NT2/D1 (cell line): ENCODE measurements at places on chromosomes 1 and 21.
A peak's percentile ranks its signal among the peaks of the same experiment; 100 is the strongest.

DNA sequence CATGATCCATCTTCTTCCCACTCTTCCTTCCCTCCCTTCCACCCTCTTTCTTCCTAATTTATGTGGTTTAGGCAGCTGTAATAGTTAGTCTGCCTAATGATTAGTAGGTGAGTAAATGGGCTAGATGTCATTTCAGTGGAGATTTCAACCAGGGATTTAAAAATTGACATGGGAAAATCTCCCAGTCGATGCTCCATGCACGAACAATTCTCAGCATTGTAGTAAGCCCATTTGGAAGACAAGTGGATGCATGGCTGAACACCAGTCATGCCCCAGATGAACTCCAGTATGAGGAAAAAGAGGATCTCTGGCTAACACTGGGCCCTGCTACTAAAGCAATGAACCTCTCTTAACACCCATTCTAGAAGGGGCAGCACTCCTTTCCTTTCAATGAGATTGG is 25.3 kb downstream of the CHI3L2 start:
- DNase-seq = no peak

GRCh38 chr21:33578214-33578613 is 10.3 kb downstream of the DONSON start:
- no peak for DNase-seq

GRCh38 chr1:33025180-33025569 is 11.5 kb downstream of the AK2 start:
- DNase-seq = no peak

DNA sequence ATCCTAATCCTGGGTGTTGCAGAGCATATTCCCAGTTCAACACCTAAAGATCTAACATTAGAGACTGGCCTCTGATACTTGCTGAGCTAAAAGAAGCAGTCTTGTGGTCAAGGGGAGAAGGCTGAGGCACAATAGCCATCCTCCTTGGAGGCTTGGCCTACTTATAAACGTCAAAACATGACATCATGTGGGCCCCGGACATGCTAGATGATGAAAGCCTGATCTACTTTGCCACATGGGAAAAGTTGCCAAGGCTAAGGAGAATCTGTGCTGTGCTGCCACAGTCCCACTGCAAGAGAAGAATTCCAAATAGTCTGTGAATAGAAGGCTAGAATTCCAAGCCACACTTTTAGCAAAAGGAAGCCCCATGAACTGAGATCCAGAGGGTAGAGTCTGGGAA is 43.9 kb upstream of the SAMD13 start:
- DNase-seq = no peak

GRCh38 chr1:20711285-20712214 is 6.3 kb downstream of the KIF17 start:
- DNase-seq = no peak

DNA sequence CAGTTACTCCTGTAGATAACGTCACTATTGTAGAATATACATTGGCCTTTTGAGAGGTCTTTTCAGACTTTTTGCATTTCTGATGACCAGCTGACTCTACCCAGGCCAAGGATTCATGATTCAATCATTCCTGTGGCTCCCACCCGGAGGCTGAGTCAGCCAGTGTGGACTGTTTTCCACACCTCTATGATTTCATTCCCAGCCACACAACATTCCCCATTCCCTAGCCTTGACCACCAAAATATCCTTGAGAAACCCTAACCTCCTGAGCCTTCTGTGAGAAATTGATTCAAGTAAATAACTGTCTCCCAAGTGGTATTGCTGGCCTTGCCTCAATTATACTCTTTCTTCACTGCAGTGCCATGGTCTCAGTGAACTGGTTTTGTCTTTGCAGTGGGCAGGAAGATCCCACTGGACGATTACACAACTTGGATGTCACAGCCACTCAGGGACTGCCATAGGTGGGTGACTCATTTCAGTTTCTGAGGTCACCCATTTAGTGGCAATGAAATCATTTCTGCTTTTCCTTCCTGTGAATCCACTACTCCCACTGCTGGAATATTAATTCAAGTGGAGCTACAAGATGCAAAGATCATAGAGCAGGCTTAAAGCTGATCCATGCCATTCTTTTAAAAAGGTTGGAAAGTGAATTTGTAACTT is 518.6 kb upstream of the ZP4 start:
- DNase-seq = no peak

- DNase-seq = no peak
Measured at GRCh38 chr1:84299536-84300170, 1.9 kb upstream of the SAMD13 start.

GRCh38 chr1:86787621-86788020 is 83.2 kb downstream of the SH3GLB1 start:
- no peak for DNase-seq

GRCh38 chr1:72281637-72282270 is 585 bp downstream of the NEGR1 start:
- DNase-seq = no peak

DNA sequence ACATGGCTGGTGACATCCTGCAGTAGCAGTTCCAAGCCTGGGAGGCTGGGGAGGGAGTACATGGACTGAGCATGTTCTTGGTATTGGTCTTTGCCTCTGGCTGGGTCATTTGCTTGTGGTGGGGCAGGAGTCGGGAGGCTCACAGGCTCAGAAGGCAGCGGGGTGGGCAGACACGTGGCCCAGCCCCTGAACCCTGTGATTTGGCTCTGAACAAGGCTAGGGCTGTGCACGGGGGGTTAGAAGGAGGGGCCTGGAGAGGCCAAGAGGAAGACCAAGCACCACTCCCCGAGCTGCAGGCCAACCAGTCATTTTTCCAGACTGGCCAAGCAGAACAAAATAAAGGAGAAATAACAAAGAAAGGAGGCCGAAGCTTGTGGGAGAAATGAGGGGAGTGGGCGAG is 9.7 kb upstream of the PRELP start:
- no peak for DNase-seq

- DNase-seq = no peak
Measured at GRCh38 chr1:206509612-206510257, 2.4 kb downstream of the RASSF5 start.

DNA sequence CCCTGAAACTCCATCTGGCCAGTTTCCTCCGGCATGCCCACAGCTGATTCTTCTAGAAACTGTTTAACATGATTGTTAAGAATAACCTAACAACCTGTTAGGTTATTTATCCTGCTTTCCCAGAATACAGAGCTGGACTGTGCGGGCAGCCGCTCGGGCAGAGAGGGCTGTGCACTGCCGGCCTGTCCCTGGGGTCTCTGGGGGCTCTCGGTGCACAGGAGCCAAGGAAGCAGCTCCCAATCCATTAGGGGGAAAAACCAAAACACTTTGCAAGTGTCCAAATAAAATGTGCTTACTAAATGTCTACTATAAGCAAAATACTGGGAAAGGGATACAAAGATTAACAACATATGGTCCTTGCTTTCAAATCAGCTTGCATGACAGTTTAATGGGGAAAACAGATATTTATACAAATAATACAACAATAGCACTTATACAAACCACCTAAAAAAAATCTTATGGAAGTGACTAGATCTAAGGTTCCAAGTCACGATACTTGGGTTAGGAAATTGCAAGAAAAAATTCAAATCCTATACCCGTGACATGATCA is 50.7 kb downstream of the HLCS start:
- no peak for DNase-seq

- DNase-seq = no peak
Measured at GRCh38 chr1:205319081-205320018, 2.2 kb downstream of the NUAK2 start.

GRCh38 chr1:26554781-26555180 is 25.2 kb downstream of the RPS6KA1 start:
- no peak for DNase-seq

DNA sequence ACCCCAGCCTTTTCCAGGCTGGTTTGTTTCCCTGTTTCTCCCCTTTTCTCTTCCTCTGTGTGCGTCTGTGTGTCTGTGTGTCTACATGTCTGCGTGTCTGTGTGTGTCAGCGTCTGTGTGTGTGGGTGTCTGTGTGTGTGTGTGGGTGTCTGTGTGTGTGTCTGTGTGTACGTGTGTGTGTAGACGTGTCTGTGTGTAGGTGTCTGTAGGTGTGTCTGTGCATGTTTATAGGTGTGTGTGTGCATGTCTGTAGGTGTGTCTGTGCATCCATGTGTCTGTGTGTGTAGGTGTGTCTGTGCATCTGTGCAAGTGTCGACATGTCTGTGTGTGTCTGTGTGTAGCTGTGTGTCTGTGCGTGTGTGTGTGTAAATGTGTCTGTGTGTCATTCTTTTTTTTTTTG is 3.3 kb downstream of the TTLL10 start:
- no peak for DNase-seq

GRCh38 chr1:230431527-230431926 is 5.4 kb upstream of the PGBD5 start:
- no peak for DNase-seq

DNA sequence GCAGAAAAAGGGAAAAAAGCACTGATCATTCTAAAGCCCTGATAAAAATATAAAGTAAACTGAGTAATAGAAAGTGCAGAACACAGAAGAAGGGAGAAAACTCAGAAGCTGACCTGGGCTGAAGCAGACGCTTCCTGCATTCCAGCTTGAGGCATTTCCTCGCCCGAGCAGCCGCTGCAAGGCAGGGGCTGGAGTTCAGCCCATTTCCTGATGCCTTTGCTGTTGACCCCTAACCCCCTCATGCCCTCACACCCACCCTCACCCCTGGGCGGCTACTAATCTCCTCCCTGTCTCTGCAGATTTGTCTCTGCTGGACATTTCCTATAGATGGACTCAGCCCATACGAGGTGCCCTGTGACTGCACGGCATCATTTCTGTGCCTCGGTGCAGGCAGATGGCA is 227.8 kb downstream of the NPHP4 start:
- DNase-seq = no peak

DNA sequence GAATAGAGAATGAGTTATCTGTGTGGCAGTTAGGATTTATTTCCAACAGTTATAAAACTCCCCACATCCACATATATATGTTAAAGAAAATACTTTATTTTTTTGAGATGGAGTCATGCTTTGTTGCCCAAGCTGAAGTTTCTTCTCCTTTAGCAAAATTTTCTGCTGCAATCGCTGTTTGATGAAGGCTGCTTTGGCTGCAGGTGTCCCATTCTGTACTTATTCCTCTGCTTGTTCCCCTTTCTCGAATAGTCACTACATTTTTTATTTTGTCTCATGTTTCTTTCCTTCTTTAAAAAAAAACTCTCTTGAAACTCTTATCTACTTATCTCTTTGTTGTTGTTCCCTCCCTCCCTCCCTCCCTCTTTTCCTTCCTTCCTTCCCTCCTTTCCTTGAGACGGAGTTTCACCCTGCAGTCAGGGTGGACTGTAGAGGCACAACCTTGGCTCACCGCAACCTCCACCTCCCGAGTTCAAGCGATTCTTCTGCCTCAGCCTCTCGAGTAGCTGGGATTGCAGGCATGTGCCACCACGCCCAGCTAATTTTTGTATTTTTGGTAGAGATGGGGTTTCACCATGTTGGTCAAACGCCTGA is 10.6 kb downstream of the OR2W3 start:
- no peak for DNase-seq

DNA sequence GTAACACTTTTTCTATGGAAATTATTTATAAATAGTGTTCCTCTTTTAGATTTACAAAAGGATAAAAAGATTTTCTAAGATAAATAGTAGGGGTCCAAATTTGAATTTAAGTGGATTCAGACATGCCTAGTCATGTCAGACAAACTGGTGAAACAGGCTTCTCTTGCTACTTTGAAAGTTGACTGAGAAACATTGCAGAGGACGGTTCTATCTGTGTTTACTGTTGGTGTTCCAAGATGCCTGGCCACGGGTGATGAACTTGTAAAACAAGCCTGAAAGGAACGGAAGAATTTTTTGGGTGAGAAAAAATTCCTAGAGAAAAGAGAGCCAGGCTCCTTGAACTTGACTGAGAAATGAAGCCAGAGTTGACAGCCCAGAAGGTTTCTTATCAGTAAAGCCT is 2.2 kb downstream of the KRTAP19-1 start:
- DNase-seq = no peak

GRCh38 chr1:109468903-109469302 is 2.6 kb downstream of the SYPL2 start:
- DNase-seq = no peak

DNA sequence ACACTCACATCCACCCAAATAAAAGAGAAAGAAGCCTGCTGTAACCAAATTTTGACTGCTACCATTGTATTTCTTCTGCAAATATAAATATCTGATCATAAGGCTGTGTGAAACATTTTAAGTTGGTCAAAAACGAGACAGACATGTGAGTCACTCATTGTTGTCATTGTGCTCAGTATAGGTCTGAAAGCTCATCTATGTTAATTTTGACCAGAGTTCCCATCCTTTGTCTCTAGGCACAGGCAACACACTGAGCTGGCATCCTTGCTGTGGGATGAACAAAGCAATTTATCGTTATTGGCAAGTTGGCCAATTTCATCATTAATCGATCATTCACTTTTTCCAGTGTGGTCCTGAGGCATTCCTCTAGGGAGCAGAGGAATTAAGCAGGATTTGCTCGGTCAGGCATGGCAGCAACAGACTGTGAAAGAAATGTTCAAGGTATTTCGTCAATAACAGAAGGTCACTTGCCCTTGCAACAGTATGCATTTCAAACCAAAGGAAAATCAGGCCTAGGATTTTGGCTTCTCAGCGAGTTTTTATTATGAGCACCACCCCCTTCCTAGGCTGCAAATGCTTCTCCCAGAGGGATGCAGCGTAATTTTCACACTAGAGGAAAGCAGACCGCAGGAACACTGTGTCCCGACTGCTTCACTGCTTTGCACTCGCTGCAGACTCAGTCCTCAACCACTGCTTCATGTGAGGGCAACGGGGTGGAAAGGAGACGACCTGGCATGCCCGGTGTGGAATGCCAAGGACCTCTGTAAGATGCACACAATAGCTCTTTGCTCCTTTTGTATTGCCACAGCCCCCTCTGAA is 87.9 kb upstream of the SMYD2 start:
- DNase-seq = peak; percentile 32

GRCh38 chr1:15326691-15327588 is 79.9 kb downstream of the FHAD1 start:
- no peak for DNase-seq

GRCh38 chr1:48776393-48777218 is at the start of gene BEND5:
BEND5 (minus strand) TSS chr1:48776891; CDS start chr1:48776831, 60 bp downstream.
- DNase-seq = peak; percentile 70

DNA sequence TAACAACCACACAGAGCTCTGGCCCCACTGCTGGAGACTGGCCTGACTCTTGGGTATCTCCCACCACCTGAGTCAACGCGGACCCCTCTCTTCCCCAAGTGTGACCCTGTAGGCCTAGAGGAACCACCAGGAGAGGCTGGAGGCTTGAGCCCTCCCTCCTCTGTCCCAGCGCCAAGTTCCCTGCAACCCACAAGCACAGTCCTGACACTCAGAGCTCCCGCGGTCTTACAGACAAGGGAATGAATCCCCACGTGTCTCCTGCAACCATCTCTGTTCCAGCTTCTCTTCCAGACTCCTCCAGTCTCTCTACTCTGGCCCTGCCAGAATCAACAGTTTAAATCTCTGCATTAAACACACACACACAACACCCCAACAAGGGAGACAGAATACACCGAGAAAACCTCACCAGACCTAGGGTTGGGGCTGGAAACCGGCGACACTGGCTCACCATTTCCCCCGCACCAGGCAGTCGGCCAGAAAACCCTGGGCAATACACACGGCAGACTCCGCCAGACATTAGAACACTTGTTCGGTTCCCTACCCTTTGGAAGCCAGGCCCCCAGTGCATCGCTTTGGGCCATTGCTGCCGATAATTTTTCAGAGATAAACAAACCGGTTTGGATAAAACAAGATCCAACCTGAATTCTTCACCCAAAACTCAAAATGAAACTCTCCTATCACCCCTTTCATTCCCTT is 21.7 kb downstream of the CASZ1 start:
- no peak for DNase-seq

- no peak for DNase-seq
Measured at GRCh38 chr1:204970937-204971336, 72.1 kb upstream of the CNTN2 start.
